ENCODE measurements at places on chromosomes 7 and 10.
A peak's percentile ranks its signal among the peaks of the same experiment; 100 is the strongest.

GRCh38 chr7:5377279-5377678 lies 46.4 kb downstream of the TNRC18 start:
- no peak for DNase-seq

- DNase-seq = no peak
Observed at GRCh38 chr10:13668126-13668525, 81.4 kb downstream of the PRPF18 start.

- DNase-seq = no peak
Observed at GRCh38 chr7:159033956-159034355, 110.7 kb downstream of the VIPR2 start.

- DNase-seq = no peak
Observed at GRCh38 chr7:898855-899681, 22.7 kb downstream of the GET4 start.

DNA sequence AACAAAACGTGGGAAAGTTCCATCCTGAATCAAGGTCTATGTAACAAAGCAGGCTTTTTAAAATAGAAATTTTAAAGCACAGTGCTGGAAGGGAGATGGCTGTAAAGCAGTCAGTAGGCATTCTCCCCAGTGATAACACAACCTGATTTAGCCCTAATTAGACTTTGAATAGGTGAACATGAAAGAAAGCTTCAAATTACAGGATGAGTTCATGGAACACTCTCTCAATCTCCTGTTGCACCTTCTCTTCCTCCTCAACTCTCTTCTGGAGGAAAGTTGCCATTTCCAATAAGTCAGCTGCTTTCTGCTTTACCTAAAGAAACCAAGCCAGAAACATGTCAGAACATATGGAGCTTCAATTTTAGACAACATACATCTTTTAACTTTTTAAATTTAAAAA lies 20.1 kb downstream of the SFR1 start:
- DNase-seq = no peak

DNA sequence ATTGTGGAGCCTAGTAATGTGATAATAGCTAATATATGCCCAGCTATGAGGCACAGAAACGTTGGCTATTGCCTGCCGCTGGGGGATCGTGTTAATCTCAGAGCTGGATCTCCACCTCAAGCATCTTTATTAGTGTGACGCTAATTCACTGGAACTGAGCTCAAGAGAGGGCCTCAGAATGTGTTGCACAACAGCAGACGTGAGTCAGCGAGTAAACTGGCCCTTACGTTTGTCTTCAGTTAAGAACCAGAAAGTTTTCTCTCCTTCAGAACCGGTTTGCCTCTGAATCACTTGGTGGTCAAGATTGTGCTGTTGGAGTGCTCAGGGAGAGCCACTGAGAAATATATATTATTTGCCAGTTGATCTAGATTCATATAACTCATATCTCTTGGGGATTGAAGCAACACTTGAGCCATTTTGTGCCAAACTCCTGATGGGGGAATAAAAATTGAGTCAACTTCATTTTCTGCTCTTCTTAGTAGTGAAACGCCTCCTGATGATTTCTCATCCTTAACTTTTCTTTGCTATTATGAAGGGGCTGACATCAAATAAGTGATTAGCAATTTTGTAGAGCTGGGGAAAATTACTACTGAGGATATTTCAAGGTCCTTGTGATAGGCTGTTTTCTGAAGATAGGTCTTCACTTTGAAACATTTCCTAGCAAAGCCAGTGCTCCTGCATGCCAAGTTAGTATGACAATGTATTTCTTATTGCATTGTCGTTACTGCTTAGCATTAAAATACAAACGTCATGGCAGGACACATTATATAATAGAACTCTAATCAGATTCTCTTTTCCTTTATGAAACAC lies 22.3 kb downstream of the BZW2 start:
- DNase-seq = peak; percentile 46

Data from CD4-positive, alpha-beta T cell treated with Interferon gamma for 1 hour (primary cell).